ENCODE measurements at places on chromosomes 3 and 15.

GRCh38 chr3:123283657-123284398 is 82.1 kb downstream of the SEC22A start:
- no peak for DNase-seq

GRCh38 chr3:33831053-33831452 is 32.6 kb downstream of the PDCD6IP start:
- no peak for DNase-seq

DNA sequence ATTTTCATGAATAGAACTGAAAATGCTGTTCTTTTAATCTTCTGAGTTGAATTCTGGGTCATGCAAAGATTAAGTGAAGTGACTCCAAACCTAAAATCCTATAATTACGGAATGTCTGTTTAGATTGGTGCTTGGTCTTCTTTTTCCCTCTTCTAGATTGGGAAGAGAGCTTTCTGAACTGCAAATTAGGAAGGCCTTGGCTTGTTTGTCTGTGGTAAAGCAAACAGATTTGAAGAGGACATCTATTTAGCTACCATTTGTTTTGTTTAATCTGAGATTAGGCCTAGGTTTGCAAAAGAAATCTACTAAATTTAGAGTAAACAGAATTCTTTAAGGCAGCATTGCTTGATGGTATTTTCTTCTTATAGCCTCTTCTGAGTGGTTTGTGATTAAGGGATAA is 23.5 kb downstream of the PAQR9 start:
- DNase-seq = no peak

DNA sequence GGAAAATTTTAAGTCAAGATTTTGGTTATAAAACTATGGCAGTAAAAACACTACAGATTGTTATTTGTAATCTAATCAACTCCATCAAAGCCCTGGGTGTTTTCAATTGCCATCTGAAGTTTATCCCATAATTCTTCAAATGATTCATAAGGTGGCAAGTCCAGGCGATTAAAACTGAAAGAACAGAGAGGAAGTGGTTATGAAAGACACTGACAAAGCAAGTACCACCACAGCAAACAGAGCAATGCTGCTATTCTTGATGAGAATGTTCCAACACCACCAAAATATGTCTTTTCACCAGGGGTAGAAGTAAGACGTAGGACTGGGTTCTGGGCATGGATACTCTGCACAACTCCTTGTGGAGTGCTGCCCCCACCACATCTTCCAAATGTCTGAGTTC is 86.9 kb upstream of the PRTG start:
- no peak for DNase-seq

DNA sequence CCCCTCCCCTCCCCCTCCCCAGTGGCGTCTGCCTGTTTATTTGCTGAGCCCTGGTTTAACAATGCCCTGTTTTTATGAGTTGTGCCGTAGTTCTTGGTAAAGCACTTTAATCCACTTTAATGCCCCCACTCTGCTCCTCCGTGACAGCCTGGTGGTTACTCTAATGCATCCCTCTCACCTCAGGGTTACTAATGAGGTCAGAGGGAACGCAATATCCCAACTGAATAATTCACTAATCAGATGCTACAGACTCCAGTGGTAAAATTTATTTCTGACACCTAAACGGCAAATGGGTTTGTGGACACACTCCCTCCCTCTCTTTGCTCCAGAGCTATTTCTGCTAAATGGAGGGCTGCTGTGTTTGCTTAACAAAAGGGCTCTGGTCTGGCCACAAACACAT is 26.1 kb upstream of the NTRK3 start:
- DNase-seq = no peak

DNA sequence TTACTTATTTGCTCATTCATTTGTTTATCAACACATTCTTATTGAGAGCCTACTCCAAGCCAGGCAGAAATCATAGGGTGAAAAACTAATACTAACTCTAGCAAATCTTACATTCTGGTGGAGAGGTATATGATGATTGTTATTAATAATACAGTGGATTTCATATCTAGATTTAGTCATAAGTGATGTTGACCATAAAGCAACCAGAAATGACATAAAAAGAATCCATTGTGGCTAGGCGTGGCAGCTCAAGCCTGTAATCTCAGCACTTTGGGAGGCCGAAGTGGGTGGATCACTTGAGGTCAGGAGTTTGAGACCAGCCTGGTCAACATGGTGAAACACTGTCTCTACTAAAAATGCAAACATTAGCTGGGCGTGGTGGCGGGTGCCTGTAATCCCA is 26.2 kb upstream of the IL20RB start:
- DNase-seq = no peak

DNA sequence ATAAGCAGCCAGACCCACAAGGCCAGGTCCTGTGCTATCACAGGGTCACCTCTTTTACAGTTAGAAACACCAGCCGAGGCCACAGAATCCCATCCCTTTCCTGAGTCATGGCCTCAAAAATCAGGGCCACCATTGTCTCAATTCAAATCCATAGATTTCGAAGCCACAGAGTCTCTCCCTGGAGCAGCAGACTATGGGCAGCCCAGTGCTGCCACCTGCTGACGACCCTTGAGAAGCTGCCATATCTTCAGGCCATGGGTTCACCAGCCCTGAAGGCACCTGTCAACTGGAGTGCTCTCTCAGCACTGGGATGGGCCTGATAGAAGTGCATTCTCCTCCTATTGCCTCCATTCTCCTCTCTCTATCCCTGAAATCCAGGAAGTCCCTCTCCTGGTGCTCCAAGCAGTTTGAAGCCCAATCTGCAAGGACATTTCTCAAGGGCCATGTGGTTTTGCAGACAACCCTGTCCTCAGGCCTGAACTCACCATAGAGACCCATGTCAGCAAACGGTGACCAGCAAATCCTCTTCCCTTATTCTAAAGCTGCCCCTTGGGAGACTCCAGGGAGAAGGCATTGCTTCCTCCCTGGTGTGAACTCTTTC is 39.6 kb downstream of the TGM4 start:
- DNase-seq = peak; percentile 28

- no peak for DNase-seq
Measured at GRCh38 chr3:86969500-86970189, 21.3 kb downstream of the VGLL3 start.

DNA sequence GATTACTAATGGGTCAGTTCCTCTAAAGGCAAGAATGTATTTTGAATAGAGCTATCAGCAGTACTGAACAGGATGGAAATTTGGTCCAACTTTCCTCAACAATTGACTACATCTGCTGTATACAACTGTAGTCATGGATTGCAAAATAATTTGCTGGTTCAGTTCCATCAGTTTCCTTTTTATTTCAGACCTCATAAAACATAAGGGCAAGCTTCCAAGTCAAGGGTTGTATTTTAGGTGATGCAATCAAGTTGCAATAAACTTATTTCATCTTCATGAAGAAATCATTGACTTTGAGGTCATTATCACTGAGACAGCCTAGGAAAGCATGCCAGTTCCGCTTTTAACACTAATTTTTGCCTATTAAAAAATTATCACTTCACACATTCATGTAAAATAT is 90.4 kb upstream of the TSEN2 start:
- DNase-seq = no peak

- no peak for DNase-seq
Measured at GRCh38 chr3:138066383-138066782, 49.0 kb downstream of the DZIP1L start.

- DNase-seq = no peak
Measured at GRCh38 chr15:47843124-47843663, 125.9 kb downstream of the SEMA6D start.

GRCh38 chr15:39593656-39594445 is 13.0 kb downstream of the THBS1 start:
- no peak for DNase-seq

- DNase-seq = no peak
Measured at GRCh38 chr15:89967881-89968280, 33.2 kb upstream of the ZNF710 start.

DNA sequence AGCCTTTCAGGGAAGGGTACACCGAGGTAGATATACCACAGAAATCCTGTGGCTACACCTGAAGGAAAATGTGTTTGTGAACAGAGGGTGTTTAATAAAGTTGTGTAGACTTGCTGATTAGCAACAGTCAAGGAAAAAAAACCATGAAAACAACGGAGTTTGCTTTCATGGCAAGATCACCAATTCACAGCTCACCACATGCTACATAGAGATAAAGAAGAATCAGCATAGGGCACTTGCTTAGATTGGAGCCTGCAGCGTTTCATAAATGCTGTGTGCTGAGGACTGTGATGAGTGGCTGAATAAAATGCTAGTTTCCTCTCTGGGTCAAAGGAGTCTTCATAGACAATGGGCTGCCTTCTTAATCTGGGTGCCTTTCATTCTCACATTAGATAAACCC is 257.6 kb downstream of the SLC9A9 start:
- DNase-seq = no peak

DNA sequence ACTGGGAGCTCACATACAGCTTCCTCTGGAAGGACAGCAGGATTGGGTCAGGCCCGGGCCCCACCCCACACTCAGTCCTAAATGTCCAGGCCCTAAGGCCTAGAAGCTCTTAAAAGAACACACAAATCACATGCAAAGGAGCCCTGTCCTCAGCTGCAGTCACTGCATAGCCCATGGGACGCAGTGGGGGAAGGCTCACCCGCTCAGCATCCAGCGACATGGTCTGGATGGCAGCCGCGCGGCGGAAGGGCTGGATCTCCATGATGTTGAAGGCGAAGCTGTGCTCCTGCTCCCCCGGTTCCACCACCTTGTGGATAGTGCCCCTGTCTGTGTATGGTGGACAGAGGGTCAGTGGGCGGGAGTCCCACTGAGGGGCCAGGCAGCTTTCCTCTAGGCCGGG is 22.1 kb downstream of the SEMA7A start:
- DNase-seq = no peak

Measured in stimulated activated CD8-positive, alpha-beta memory T cell treated with anti-CD3 and anti-CD28 coated beads, Interleukin-7, amount 100 ng/mL, for 1 hour (primary cell).